ENCODE measurements at places on chromosomes 12 and 14. TPM values are rescaled to one million over a fixed set of nuclear protein-coding genes. Genes with fewer than 3 reads are reported as not detected.

- DNase-seq = no peak
These were observed 13.1 kb downstream of the AKAP6 start for GRCh38 chr14:32341947-32342846.

- no peak for DNase-seq
These were observed 125.8 kb downstream of the ARMH4 start for GRCh38 chr14:58026219-58026618.

DNA sequence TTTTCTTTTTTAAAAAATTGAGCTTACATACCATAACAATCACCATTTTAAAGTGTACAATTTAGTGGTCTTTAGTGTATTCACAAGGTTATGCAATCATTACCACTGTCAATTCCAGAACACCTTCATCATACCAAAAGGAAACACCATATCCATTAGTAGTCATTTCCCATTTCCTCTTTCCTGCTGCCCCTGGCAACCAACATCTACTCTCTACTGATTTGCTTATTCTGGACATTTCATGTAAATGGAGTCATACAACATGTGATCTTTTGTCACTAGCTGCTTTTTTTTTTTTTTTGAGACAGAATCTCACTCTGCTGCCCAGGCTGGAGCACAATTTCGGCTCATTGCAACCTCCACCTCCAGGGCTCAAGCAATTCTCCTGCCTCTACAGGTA is 66.8 kb upstream of the CFL2 start:
- no peak for DNase-seq

- DNase-seq = no peak
These were observed 119.0 kb upstream of the ATP2B1 start for GRCh38 chr12:89827592-89827991.

DNA sequence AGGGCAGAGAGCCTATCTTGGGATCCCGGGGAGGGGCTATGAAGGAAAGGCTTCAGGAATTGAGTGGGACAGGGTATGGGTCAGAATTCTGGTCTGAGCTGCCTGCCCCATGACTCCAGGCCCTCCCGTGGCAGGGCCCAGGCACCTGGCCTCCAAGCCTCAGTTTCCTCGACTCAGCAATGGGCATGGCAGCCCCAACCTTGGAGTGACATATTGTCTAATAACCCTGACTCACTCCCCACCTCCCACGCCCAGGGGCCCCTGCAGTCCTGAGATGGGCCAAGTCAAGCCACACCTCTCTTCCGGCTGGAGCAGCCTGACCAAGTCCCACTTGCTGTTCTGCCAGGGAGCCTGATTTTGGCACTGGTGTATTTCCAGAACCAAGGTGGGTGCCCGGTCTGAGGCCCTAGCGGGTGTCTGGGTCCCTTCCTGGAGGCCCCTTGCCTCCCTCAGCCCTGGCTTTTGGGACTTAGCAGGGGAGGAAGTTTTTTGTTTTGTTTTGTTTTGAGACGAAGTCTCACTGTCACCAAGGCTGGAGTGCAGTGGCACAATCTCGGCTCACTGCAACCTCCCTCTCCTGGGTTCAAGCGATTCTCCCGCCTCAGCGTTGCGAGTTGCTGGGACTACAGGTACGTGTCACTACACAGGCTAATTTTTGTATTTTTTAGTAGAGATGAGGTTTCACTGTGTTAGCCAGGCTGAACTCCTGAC is 40.3 kb upstream of the RCOR1 start:
- DNase-seq = no peak

- DNase-seq = no peak
These were observed 83.0 kb upstream of the CCND2 start for GRCh38 chr12:4190366-4191063.

DNA sequence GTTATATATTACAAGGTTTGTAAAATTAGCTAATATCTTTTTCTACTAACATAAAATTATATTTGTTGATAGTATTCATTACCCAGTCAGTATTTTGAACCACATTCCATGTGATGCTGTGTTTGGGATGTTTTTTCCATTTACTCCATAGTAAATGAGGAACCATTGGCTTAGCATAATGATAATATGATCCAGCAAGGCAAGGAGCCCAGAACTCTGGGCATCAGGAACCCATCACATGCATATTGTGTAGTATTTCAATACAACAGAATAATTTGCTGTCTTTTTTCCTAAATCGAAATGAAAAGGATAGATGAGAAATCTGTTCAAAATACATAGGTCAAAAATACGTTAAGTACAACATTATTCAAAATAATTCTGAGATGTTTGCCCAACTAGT is 48.7 kb upstream of the GARIN2 start:
- DNase-seq = no peak

GRCh38 chr14:68949601-68949965 is 29.5 kb downstream of the ACTN1 start:
- no peak for DNase-seq

Gene MAPK1IP1L
- 51.7 TPM for polyA plus RNA-seq

Gene SERPINA12
- polyA plus RNA-seq = not detected

Gene DNM1L
- 76.4 TPM for polyA plus RNA-seq

Gene NFE2
- polyA plus RNA-seq = 2.3 TPM

Gene SMCO2
- not detected for polyA plus RNA-seq

Gene PRIM1
- polyA plus RNA-seq = 9.0 TPM
